ENCODE measurements at places on chromosomes 6 and 20.

DNA sequence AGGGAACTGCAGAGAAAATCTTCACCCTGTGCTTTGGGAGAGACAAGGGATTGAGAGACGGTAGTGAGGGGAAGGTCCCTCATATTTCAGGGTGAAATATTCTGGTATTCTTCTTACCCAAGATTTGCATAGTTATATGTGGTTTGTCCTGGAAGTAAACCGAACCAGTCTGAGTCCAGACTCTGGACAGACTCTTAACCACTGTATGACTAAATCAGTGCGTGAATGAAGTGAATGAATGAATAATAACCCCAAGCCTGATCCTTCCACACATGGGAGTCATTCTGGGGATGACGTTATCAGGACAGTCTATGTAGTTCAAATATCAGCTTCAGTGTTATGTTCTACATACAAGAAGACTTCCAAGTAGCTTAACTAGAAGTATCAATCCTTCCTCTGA lies 690.7 kb downstream of the KIF16B start:
- no peak for DNase-seq
- H3K4me3 ChIP-seq: no peak overlapping the region
- no peak overlapping the region for H3K27ac ChIP-seq
- H3K27me3 ChIP-seq: no peaks in the 10 kb centered on the region
- no peaks in the 10 kb centered on the region for H3K36me3 ChIP-seq

DNA sequence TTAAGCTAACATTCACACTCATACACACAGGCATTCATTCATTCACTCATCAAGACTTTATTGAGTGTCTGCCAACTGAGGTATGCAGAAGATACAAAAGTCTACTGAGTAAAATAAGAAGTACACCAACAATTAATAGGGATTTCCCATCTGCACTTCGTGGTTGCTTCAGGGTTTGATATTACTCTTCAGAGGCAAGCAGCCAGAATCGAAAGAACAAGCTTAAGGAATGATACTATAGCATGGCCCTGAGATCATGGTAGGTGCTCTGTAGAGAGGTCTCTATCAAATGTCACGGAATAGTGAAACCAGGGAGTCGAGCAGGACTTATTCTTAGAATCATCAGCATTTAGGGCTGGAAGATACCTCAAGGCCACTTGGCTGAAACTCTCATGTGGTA lies 135.4 kb downstream of the NRN1 start:
- no peaks in the 10 kb centered on the region for H3K36me3 ChIP-seq
- peaks cover 16% of the 10 kb centered on the region for H3K4me1 ChIP-seq
- H3K27ac ChIP-seq: no peak overlapping the region
- H3K4me3 ChIP-seq: no peak overlapping the region
- no peak for DNase-seq

GRCh38 chr6:89485320-89485719 lies 52.4 kb downstream of the ANKRD6 start:
- no peak overlapping the region for H3K4me3 ChIP-seq
- no peaks in the 10 kb centered on the region for H3K27me3 ChIP-seq
- no peaks in the 10 kb centered on the region for H3K4me1 ChIP-seq
- H3K36me3 ChIP-seq: no peaks in the 10 kb centered on the region
- DNase-seq: no peak

GRCh38 chr6:123925842-123926399 lies 122.3 kb downstream of the NKAIN2 start:
- no peaks in the 10 kb centered on the region for H3K4me1 ChIP-seq
- no peak overlapping the region for H3K4me3 ChIP-seq
- H3K27me3 ChIP-seq: no peaks in the 10 kb centered on the region
- DNase-seq: no peak
- H3K36me3 ChIP-seq: no peaks in the 10 kb centered on the region

- H3K4me3 ChIP-seq: no peak overlapping the region
- H3K4me1 ChIP-seq: no peaks in the 10 kb centered on the region
- no peaks in the 10 kb centered on the region for H3K27me3 ChIP-seq
- DNase-seq: no peak
- H3K27ac ChIP-seq: no peak overlapping the region
Observed at GRCh38 chr6:53822401-53823125, 27.8 kb downstream of the LRRC1 start.

DNA sequence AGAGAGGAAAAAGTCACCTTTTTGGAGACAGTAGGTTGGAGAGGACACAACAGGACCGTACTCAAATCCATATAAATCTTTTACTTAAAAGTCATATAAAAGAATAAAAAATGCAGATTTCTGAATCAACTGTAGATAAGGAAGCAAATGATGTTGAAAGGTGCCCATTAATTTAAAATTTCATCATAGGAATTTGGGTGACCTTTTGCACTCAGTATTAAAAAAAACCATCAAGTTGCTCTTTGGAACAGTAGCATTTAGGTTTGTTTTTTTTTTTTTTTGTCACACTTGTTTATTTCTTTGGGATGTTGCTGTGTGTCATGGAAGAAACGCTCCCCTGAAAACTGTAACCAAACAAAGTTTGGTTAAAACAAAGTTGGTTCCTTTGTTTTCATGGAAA lies 20.9 kb upstream of the LRRN4 start:
- no peaks in the 10 kb centered on the region for H3K36me3 ChIP-seq
- no peaks in the 10 kb centered on the region for H3K27me3 ChIP-seq
- no peak for DNase-seq
- no peaks in the 10 kb centered on the region for H3K4me1 ChIP-seq
- no peak overlapping the region for H3K27ac ChIP-seq

DNA sequence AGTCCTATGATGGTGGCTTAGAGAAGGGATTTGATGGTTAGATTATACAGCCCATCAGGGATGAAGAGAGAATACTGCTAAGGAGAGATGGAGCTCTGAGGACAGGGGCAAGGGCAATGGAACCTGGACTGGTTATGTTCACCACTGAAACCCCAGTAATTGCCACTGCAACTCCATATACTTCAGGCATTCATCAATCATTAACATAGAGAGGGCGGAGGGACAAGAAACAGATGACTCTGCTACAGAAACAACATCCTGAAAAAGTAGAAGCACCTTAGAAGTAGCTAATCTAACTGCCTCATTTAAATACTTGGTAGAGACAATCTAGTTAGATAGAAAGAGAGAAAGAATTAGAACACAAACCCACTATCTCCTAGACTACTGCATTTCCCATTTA lies 89.8 kb downstream of the MDN1 start:
- peaks cover 71% of the 10 kb centered on the region for H3K36me3 ChIP-seq
- no peak overlapping the region for H3K27ac ChIP-seq
- H3K4me3 ChIP-seq: no peak overlapping the region
- H3K4me1 ChIP-seq: no peaks in the 10 kb centered on the region

DNA sequence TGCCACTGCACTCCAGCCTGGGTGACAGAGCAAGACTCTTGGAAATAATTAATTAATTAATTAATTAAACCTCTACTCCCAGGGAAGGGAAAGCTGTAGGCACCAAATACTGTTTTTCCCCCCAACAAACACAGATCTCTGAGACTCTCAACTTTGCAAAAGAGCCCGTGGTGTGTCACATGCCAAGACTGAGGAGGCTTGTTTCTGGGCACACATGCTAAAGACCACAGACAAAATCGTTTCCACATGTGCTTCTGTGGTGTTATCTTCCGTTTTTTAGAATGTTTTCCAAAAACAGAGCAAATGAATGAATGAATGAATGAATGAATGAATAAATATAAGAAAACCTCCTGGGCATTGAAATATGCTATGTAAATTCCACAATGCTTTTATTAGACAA lies 55.6 kb upstream of the ATXN1 start:
- no peak for DNase-seq
- H3K36me3 ChIP-seq: no peaks in the 10 kb centered on the region
- no peaks in the 10 kb centered on the region for H3K4me1 ChIP-seq

- no peak for DNase-seq
- no peak overlapping the region for H3K4me3 ChIP-seq
- H3K27me3 ChIP-seq: no peaks in the 10 kb centered on the region
- H3K36me3 ChIP-seq: no peaks in the 10 kb centered on the region
- no peak overlapping the region for H3K27ac ChIP-seq
Observed at GRCh38 chr6:1063671-1064355, 248.1 kb upstream of the FOXQ1 start.
